GM12864 (cell line): ENCODE measurements at places on chromosomes 11 and 22.
A peak's percentile ranks its signal among the peaks of the same experiment; 100 is the strongest.

DNA sequence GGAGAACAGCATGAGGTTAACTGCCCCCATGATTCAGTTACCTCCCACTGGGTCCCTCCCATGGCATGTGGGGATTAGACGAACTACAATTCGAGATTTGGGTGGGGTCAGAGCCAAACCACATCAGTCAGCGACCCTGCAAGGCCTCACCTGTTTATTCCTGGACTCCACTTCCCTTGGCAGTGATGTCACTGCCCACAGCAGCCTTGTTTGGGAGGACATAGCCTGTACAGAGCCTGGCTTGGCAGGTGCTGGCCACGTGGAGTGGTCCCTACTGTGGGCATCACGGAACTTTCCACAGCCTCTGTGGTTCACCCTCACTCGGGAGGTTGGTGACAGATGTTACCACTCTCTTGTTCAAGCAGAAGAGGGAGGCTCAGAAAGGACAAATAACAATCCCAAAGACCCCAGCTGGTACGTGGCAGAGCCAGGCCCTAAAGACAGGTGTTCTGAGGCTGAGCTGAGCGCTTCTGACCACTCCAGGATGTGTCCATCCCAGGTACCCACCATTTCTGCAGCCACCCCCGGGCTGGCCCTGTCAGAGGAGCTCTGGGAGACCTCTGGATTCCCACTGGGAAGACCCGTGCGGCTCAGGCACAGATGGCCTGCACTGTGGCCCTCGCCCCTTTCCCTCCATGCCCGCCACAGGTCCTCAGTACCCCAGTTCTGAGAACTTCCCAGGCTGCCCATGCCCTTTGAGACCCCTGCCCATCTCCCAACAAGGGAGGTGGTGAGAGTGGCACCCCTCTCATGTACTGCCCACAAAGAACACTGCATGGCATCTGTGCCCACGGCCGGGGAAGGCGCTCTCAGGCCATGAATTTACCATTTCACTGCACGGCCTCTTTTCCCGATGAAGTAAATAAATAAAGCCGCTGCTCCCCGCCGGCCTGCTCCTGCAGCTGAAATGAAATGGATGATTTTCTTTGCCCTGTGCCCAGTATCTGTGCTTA is 605.8 kb downstream of the TBC1D22A start:
- DNase-seq, result no peak

GRCh38 chr22:25624476-25624875 is 60.0 kb downstream of the GRK3 start:
- DNase-seq, result no peak

DNA sequence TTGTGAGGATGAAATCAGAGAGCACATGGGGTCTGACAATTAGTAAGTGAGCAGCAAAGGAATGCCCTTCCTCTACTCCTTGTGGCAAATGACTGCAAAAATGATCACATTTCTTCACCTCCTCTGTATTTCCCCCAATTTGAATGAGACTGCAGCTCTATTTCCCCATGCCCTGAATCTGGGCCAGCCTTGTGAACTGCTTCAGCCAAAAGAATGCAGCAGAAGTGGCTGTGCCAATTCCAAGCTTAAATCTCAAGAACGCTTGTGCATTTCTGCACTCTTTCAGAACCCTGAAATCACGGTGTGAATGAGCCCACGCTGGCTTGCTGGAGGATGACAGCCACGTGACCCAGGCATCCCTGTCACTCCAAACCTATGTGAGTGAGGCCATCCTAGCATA is 9.9 kb downstream of the SLC43A3 start:
- no peak for DNase-seq

- peak; percentile 96 for DNase-seq
These were observed 21.7 kb upstream of the PDGFB start for GRCh38 chr22:39266398-39267030.

GRCh38 chr11:75035256-75035655 is 46.5 kb downstream of the NEU3 start:
- DNase-seq, result no peak

- no peak for DNase-seq
These were observed 125.3 kb downstream of the APOL5 start for GRCh38 chr22:35842954-35843353.

- DNase-seq, result no peak
These were observed 102.7 kb upstream of the TRPC6 start for GRCh38 chr11:101686514-101686913.

- no peak for DNase-seq
These were observed 42.6 kb upstream of the TEAD1 start for GRCh38 chr11:12631651-12632050.

- peak; percentile 10 for DNase-seq
These were observed 92.8 kb upstream of the OR9G4 start for GRCh38 chr11:56841210-56841810.

DNA sequence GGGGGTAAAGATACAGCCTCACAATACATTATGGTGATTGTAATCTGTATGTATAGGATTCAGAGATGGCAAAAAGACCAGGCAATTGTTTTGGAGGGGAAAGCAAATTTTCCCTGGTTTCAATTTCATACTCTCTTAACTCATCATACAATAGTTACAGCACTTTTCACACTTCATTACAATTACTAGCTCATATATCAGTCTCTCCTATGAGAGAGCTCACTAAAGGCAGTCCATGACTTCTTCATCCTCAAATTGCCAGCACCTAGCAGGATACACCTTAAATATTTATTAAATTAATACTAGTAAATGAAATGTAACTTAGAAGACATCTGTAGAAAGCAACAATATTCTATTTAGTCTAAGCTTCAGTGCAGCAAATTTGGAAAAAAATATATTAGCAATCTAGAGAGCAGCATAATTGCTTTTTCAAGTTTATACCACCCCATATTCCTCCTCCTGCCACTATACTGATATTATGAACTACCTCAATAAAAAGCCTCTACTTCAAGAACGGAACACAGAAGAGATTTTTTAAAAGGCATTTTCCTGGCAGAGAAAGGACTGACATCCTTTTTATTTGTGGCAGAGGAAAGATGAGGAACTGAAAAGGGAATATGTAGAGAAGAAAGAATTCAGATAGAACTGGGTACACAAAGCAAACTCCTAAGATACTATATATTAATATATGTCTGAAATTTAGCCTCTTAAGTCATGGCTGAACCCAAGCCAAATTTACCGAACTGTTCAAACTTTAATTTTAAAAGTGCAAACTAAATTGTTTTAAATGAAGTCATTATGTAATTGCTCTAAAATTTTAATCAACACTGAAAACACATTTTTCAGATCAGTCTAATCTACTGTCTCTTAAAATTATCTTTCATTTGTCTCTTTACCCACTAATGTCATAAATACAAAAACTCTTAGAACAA is 27.7 kb downstream of the PICALM start:
- no peak for DNase-seq
